A172 (cell line): ENCODE measurements at places on chromosomes 7 and 10. TPM values are rescaled to one million over a fixed set of nuclear protein-coding genes. Genes with fewer than 3 reads are reported as not detected.

The TBX20 gene
- total RNA-seq = 0.96 and 1.2 TPM in 2 replicates

The PRTFDC1 gene
- 10.1 and 15.8 TPM in 2 replicates for total RNA-seq

The CALHM3 gene
- total RNA-seq = 4.7 and 4.8 TPM in 2 replicates

The SUMF2 gene
- total RNA-seq = 112 and 128 TPM in 2 replicates

The TBATA gene
- not detected in 2 replicates for total RNA-seq

The ZNF138 gene
- total RNA-seq = 9.4 and 17.0 TPM in 2 replicates

The GPR26 gene
- total RNA-seq = not detected in 2 replicates

The DNAH11 gene
- 6.2 and 12.6 TPM in 2 replicates for total RNA-seq

The FGL2 gene
- 0.09 TPM in 1 of 2 replicates, not detected in the other for total RNA-seq

The CLRN3 gene
- 0.31 TPM in 1 of 2 replicates, not detected in the other for total RNA-seq

DNA sequence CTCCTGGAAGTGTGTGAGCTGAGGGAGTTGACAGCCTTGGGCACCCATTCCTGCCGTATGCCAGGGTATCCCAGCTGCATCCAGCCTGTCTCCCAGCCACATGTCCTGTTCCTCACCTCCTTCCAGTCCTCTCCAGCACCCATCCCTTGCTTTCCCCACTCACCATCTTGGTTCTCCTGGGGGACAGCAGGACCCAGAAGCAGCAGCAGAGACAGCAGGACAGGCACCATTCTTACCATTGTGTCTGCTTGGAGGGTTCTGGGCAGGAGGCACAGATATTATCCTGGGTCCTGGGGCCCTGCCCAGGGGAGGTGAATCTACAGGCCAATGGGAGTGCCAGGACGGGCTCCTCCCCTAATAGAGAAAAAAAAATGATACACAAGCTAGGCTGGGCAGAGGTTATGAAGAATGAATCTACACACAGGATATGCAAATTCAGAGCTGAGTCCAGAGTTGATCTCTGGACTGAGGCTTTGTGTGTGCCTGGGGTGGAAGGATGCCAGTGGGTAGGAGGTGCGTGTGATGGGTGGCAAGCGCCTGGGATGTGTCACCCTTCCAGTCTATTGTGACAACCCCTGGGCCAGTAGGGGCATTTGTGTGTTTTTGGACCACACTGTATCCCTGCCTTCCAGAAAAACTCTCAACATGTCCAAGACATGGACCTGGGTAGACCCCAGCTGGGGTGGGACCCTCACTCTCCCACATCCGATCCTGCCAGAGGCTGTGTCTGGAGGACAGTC, at the start of gene AZGP1:
Gene AZGP1 (minus strand): TSS at position 250 of the 740 bp plus-strand sequence. CDS start 11 bp downstream, at position 239.
- DNase-seq = no peak

DNA sequence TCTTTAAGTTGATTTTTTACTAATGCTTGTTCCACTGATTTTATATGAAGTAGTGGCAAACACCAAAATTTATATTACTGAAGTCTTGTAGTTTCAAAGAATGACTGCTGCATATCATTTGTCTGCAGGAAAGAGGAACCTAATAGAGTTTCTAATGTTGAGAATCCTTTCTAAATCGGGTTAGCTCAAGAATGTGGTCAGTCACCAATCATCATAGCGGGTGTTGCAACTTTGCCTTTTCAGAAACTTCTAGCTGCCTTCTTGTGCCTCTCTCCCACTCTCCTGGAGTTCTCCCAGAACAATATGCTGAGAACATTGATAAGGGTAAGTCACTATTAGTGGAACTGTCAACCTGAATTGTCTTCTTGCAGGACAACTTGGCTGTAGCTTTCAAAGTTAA, 524.8 kb upstream of the SORCS1 start:
- no peak for DNase-seq

DNA sequence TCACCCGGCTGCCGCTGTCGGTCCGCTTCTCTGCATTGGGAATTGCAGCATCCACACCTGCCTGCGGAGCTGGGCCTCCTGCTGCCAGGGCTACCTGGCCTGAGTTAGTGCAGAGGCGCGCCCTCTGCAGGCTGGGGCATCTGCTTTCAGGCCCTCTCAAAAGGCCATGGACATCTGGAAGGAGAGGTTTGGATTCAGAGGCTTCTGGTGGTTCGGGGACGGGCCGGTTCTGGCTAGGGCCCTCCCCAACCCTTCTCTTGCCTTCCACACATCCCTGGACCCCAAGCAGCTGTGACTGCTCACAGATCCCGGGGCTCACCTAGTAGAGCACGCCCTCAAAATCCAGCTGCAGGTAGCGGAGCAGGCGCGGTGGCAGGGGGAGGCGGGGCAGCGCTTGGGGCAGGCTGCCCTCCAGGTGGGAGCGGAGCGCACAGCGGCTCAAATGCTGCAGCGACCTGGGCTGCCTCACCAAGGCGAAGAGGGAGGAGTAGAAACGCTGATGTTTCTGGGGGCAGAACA, 8.4 kb upstream of the GBX1 start:
- no peak for DNase-seq

DNA sequence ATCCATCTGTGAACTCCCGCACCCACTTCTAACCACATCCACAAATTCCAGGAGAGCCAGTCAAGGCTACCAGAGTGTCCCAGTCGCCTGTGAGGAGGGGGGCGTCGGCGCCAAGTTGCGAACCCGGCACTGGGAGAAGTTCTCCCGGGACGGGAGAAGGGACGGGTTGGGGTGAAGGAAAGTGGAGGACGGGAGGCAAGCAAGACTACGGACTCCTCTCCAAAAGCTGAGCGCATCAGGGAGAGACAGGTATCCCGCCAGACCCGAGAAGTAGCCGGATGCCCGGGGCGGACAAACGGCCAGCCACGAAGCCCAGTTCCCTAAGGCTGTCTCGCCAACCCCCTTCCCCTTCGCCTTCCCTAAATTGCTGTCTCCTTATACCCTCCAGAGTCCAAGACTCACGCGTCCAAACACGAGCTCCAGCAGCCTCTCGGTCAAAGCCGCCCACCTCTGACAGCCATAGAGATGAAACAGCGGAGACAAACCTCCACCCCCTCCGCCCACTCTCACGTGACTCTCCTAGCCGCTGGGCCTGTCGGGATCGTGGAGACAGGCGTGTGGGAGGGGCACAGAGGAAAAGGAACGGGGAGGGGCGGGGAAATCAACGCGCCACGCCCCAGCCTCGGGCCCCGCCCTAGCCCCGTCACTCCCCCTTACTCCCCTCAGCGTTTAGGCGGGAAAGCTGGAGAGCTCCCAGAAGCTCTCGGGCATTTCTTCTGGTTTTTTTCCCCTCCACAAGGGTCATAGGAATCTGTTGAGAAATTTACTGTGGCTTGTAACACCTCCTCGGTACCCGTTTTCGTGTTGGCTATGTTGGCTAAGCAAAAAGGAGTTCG, at the start of gene MICU1:
Gene MICU1 (minus strand): TSS at position 472 of the 836 bp plus-strand sequence. CDS start 59,286 bp downstream, outside the sequence.
- DNase-seq = peak; percentile 95

DNA sequence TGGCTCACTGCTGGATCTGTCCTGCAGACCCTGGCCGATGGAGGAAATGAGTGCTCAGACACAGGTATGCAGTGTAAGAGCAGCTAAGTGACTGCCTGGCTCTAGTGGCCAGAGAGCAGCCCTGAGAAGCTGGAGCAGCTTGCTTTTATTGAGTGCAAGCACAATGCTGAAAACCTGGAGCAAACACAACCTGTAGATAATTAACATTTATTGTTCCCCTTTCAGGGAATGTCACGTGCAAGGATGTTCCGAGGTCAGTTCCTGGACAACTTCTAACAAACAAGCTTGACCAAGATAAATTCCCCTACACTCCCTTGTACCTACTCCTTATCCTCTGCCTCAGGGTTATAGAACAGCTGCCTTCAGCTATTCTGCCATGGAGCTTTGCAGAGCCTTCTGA, 31.3 kb downstream of the DDC start:
- DNase-seq = no peak

GRCh38 chr10:132388891-132389432, 8.0 kb upstream of the PWWP2B start:
- no peak for DNase-seq
